ENCODE measurements at places on chromosomes 2 and 18.

DNA sequence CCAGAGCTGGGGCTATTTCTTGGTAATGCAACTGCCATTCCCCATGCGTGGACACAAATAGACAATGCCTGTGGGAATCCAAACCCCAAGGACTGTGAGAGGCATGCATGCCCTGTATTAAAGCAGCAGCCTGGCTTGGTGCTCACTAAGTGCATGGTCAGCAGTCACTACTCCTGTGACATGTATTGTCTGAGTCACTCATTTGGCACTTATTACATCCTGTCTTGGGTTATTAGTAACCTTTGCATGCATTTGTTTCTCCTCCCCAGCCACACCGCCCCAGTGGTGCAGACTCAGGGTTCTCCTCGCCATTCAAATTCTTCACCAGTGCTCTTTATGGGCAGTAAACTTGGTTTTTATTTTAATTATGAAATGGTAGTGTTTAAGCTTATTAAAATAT, 30.2 kb downstream of the PRKCE start:
- no peak for DNase-seq

DNA sequence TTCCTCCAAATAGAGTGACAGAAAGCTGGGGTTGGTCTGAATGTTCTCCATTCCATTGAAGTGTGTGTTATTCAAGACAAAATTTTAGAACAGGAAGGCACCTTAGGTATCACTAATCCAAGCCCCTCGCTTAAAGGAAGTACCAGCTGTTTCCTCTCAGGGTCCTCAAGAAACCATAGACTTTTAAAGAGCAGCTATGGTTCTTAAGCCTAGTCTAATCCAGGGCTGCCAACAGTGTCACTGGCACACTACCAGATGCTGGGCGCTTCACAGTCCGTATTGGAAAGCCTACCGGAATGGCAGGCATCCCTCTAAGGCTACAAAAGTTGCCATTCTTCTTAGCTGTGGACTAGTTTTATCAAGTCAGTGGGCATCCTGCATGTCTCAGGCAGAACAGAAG, 1.9 kb downstream of the NEMP2 start:
- no peak for DNase-seq

- no peak for DNase-seq
These were observed 3.7 kb downstream of the MYL12B start for GRCh38 chr18:3265564-3266033.

DNA sequence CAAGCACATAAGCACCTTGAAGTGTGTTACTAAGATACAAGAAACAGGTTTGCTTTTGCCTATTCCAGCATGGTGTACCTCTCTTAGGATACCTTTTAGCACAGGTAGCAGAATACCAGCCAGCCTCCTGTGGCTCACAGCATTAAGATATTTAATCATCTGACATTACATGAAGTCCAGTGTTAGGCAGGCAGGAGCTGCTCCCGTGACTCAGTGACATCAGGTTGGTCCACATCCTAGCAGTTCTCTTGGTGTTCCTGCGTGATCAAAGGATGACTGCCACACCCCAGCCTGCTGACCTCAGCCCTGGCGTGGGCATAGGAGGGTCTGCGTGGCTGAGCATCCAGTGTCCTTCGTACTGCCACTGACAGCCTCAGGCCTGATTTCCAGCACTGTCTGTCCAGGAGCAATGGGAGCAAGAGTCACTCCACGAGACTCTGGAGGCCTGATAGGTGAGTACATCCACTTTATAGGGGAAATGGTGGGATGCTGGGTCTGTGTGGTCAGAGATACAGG, 3.6 kb upstream of the DTYMK start:
- DNase-seq = no peak

GRCh38 chr2:82314836-82315472, 2010.4 kb upstream of the LRRTM1 start:
- no peak for DNase-seq

GRCh38 chr2:81984969-81985637, 1680.6 kb upstream of the LRRTM1 start:
- DNase-seq = no peak

GRCh38 chr2:202488671-202489070, 112.5 kb downstream of the BMPR2 start:
- no peak for DNase-seq

DNA sequence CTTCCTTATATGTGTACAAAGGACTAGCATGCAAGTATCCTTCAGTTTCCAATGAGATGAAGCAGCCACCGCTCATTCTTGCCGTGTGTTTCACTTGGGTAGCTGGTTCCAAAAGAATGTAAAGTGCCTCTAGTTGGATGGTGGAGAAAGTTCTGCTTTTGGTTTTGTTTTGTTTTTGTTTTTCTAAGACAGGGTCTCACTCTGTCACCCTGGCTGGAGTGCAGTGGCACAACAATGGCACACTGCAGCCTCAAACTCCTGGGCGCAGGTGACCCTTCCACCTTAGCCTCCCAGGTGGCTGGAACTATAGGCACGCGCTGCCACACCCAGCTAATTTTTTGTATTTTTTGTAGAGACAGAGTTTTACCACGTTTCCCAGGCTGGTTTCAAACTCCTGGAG, 8.3 kb downstream of the ANXA4 start:
- no peak for DNase-seq

DNA sequence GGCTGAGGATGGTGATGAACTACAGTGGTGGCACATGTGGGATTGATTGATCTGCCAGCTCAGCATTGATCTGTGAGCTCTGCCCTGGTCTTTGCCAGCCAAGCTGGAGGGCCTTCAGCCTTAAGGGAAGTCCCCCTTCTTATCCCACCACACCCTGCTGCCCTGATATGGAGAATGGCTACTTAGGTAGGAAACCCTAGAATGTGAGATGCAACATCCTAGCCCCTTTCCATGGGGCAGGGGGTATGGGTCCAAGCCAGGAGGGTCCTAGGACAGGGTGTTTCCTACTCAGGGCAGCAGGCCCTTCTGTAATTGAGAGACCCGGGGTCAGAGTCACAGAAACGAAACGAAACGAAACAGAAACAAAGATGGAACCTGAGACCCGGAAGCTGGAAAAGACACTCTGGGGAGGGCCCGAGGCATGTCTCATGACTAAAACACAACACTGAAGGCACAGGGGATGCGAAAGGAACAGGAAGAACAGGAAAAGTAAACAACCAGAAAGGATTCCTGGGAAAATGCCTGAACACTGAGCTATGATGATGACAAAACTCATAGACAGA, 16.9 kb upstream of the SULT1C2 start:
- no peak for DNase-seq

DNA sequence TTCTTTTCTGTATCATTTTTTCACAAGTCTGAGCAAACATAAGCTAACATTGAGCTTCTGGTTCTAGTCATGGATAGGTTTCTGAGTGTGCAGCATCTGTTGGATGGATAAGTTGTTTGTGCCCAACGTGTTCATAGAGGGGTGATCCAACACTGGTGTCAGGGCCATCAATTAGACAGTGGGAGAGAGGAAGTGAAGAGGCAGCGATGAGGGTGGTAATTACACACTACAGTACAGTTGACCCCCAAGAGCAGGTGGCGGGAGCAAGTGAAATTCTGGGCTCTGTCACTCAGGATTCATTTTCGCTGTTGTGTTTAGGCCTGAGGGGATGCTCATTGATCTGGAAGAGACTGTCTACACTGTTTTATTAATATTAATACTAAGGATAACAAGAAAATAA, 180.0 kb upstream of the CXCR4 start:
- peak; percentile 38 for DNase-seq

DNA sequence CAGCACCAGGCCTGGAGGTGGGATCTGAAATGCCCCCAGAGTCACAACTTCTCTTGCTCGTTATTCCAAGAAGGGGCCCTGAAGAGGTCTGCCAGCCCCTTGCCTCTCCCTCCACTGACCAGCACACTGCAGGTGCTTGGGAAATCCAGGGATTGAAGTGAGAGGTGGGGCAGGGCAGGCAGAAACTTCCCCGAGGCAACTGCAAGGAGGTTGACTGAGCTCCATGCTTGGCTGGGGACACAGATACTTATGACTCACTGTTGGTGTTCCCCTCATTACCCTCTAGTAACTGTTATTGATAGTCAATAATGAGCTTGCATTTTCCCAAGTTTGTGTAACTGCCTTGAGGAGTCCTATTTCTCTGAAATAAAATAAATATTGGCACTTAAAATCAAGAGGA, 47.5 kb downstream of the MARCO start:
- DNase-seq = no peak

- DNase-seq = no peak
These were observed 54.3 kb upstream of the TSPYL6 start for GRCh38 chr2:54310311-54310710.

- DNase-seq = no peak
These were observed 74.9 kb upstream of the DLX2 start for GRCh38 chr2:172177581-172177980.

DNA sequence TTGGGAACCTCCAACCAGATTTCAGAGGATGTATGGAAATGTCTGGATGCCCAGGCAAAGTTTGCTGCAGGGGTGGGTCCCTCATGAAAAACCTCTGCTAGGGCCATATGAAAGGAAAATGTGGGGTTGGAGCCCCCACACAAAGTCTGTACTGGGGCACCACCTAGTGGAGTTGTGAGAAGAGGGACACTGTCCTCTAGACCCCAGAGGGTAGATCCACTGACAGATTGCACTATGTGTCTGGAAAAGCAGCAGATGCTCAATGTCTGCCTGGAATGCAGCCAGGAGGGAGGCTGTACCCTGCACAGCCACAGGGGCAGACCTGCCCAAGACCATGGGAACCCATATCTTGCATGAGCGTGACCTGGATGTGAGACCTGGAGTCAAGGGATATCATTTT, 573.7 kb upstream of the NXPH2 start:
- no peak for DNase-seq

- no peak for DNase-seq
These were observed 52.4 kb downstream of the OSBPL6 start for GRCh38 chr2:178246696-178247095.

DNA sequence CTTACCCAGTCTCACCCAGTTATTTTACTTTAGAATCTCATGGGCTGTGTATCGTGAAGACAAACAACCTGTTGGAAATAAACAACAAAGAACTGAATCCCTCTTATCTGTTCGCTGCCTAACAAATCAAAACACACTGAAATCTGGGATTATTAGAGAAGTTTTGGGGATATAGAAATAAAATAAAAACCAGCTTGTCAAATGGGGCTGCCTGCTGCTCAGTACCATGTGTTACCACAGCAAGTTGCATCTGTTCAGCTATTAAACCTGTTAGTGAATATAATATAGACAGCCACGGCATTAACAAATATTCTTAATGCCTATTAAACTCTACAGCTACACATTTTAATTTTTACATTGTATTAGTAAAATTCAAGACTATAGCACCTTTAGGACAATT, 810.8 kb downstream of the NRXN1 start:
- no peak for DNase-seq

GRCh38 chr2:239979243-239980023, 45.7 kb downstream of the NDUFA10 start:
- no peak for DNase-seq

DNA sequence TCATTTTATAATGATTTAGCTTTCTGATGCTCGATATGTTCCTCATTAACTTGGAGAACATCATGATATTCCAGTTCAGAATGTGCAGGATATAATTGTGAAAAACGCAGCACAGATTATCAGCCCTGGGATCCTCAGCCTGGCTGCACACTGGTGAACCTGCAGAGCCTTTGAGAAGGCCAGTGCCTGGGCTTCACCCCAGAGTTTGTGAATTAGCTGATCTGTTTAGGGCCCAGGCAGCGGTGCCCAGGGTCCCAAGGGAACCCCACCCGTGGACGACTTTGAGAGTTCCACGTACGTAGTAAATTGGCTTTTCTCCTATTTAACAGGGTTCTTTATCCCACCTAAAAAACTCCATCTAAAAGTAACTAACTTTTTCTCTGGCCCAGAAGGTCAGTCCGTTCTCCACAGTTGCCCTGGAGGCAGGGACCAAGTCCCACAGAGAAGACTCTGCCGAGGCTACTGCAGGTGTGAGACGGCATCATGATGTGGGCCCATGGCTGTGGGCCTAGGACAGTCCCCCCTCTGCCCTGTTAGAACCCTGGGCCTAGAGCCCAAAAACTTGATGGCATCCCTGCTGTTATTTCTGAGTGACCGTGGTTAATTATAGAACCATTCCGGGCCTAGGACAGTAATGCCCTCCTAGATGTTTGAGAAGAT, 39.6 kb upstream of the RPL31 start:
- no peak for DNase-seq

- no peak for DNase-seq
These were observed 49.9 kb upstream of the CYP1B1 start for GRCh38 chr2:38125842-38126241.

DNA sequence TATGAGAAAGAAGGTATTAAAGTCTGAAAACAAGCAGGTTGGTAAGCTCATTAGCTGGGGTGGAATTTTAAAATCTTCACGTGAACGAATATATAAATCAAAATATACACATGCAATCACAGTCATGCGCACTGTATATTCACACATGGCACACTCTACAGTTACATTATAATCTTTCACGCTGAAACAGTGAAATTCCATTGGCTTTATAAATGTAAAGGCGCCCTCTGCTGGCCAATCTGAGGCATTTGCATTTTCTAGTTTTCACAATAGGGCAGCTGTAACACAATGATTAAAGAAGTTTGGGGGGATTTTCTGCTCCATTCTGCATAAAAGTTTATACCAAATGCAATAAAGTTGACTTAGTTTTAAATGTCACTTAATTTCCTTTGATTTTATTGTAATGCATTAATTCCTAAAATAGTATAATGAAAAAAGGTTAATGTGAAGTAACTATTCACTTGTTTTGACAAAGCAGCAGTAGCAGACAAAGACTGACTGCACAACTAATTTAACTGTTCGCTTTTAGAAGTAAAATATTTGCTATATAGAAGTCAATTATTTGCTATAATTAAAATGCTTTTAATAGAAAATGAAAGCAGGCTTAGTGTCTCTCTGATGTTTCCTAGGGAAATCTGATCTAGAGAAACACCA, 17.2 kb downstream of the IFIH1 start:
- DNase-seq = peak; percentile 35

DNA sequence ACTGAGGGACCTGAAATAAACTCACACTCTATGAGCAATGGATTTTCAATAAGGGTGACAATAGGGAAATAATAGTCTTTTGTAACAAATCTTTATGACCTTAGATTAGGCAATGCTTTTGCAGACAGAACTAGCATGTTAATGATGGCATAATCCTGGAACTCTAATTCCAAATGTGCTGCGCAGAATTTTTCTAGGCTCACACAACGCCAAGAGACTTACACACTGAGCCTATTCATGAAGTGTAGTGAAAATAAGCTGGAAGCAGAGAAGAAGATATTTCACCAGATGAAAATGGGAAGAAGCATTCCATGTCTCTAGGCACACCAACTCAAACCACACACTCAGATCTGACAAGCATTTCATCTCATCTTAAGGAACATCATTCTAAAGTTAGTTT, 178.5 kb downstream of the L3MBTL4 start:
- no peak for DNase-seq

GRCh38 chr2:219591091-219591490, 6.6 kb upstream of the STK11IP start:
- DNase-seq = no peak

DNA sequence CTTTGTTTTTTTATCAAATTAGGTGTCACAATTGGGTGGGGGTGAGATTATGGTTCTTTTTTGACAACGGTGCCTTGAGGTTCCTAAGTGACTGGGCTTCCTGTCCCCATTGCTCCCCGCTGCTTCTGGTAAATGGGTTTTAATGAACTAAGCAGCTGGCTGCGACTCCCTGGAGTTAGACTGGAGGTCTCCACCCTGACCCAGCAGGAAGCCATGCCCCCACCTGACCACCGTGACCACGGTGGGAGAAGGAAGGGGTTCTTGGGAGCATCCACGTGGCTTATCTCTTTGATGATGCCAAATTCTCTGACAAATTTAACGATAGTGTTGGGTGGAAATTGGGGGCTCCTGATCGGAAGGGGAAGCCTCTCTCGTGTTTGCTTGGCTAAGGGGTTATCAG, 12.2 kb downstream of the CNDP2 start:
- no peak for DNase-seq

GRCh38 chr2:101533561-101534148, 58.7 kb upstream of the RFX8 start:
- DNase-seq = no peak
